ENCODE measurements at places on chromosomes 3 and 15.

GRCh38 chr3:194476784-194477183, 10.0 kb downstream of the ATP13A3 start:
- no peak for DNase-seq

DNA sequence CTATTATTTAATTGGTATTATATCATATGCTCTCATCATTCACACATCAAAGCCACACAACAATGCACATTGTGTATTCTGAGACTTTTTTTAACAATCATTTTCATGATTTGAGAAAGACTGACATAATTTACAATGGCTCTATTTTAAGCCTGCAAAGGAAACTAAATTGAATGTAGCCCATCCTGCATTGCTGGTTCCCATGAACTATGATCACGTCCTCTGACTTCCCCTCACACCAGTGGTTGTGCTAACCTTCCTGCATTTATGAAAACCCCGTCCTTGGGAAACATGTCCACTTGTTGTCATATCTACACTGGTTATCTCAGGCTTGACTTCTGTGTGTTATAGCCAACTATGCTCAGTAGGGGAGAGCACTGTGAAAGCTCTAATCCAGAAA, 546.2 kb downstream of the MECOM start:
- no peak for DNase-seq

DNA sequence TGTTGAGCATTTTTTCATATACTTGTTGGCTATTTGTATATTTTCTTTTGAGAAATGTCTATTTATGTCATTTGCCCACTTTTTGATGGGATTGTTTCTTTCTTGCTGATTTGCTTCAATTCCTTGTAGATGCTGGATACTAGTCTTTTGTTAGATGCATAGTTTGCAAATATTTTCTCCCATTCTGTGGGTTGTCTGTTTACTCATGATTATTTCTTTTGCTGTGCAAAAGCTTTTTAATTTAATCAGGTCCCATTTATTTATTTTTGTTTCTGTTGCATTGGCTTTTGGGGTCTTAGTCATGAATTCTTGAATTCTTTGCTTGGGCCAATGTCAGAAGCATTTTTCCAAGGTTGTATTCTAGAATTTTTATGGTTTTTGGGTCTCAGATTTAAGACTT, 251.7 kb downstream of the WNT5A start:
- DNase-seq = no peak

DNA sequence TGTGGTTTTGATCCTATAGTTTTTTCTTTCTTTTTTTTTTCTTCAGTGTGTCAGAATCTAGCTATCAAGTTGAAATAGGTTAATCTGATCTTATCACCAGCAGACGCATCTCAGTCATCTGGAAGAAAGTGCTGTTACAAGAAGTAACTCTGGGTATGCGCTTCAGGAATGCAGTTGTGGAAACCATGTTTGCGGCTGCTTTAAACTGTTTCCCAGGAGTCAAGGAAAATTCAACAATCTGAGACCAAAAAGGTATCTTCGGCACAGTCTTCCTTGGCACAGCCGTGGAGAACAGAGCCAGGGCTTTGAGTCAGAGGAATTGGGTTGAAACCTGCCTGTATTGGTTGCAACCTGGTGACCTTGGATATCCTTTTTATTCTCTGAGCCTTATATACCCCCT, 59.9 kb downstream of the CD47 start:
- DNase-seq = no peak

GRCh38 chr3:63644212-63644797, 8.2 kb upstream of the SNTN start:
- DNase-seq = no peak

GRCh38 chr15:99721104-99721778, 12.0 kb downstream of the LYSMD4 start:
- no peak for DNase-seq

- no peak for DNase-seq
Measured at GRCh38 chr3:23746441-23746840, 59.3 kb upstream of the UBE2E1 start.

DNA sequence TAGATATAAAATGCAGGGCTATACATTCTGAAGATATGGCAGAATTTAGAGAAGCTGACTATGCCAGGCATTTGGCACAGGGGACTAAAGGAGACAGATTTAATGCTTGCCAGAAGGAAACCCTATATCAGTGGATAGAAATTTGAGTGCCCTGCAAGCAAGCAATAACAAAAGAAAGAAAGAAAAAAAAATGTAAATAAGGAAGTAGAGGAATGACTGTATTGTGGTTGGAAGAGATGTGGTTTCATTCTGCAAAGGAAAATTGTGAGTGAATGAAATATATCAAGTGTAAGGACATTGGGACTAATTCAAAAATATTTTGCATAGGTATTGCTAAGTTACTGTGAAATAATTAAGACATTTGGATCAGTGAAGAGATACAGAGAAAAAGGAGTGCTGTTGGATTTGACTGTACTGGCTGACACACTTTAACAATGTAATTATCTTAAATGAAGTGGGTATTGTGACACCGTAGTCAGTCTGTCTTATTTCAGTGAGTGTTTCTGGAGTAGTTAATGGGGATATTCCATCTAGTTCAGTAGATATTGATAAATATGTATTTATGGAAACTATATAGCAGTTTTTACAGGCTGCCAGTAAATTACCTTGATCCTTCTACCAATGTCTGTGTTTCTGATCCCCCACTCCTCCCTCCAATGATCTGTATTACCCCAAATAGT, 418.2 kb downstream of the CNTN4 start:
- DNase-seq = no peak

DNA sequence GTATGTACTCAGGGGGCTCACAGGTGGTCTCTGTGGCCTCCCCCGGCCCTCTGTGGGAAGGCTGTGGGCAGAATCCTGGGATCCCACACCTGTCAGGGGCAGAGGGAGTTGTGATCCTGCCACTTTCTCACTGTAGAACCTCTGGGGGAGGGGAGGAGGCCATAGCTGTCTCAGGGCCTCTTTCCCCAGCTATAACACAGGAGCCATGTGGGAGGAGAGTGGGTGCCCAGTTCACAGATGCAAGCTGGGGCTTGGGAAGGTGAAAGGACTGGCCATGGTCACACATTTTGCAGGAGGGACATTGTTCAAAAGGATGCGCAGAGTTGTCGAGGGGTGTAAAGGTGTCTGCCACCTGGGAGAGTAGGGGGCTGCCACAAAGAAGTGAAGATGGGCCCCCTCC, 11.7 kb downstream of the MAPKAPK3 start:
- no peak for DNase-seq

DNA sequence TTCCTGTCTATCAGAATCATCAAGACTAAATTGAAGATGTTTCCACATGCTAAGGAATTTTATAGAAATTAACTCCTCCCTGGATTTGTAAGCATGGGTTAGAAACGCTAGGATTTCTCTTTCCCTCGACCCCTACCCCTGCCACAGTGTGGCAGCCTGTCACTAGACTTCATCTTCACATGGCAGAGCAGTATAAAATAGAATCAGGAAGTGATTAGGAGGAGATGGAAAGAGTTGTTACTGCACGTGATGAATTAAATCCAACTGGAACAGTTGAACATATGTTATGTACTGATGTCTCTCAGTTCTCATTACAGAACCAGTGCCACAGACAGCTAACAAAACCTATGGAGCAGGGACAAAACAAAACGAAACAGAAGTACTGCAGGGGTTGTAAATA, 130.0 kb upstream of the BNIP2 start:
- no peak for DNase-seq

DNA sequence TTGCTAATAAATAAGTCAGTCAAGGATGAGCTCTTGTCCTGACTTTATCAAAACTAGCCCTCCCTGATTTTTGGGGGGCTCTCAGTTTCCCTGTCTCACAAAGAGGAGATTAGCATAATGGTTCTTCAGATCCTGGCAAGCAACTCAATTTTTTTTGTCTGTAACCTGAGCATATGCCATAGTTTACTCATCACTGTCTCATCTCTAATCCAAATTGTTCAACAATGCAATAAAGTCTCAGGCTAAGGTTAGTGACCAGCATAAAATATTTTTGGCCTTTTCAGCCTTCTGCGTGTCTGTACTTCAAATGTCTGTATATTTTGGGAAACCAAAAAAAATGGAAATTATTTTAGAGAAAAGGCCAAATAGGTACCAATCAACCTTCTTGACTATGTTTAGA, 465.6 kb upstream of the TPRG1 start:
- no peak for DNase-seq

DNA sequence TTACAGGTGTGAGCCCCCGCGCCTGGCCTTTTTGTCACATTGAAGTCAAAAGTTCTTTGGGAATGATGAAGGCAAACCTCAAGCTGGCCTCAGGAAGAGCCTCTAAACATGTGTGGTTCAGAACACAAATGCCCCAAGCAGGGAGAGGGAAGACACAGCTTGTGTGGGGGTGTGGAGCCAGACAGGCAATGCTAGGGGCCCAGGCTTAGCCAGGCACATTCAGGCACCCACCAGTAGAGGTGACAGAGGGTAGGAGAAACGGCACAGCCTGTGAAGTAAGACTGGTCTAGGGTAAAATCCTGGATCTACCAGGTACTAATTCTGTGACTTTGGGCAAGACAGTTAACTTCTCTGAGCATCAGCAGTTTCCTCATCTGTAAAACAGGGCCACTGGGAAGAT, 3.5 kb downstream of the HDC start:
- DNase-seq = no peak

DNA sequence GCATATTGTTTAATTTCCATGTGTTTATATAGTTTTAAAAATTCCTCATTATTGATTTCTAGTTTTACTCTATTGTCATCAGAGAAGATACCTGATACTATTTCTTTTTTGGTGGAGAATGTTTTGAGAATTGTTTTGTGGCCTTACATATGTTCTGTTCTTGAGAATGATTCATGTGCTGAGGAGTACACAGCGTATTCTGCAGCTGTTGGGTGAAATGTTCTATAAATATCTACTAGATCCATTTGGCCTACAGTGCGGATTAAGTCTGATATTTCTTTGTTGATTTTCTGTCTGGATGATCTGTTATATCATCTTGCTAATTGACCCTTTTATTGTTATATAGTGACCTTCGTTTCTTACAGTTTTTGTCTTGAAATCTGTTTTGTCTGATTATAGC, 109.7 kb downstream of the UBE2E2 start:
- no peak for DNase-seq

- DNase-seq = no peak
Measured at GRCh38 chr3:56200251-56200650, 268.0 kb downstream of the ERC2 start.

GRCh38 chr3:157082305-157082982, 77.5 kb downstream of the CCNL1 start:
- no peak for DNase-seq

- no peak for DNase-seq
Measured at GRCh38 chr3:45644063-45644790, 45.0 kb upstream of the SACM1L start.

GRCh38 chr15:34914317-34914716, 55.2 kb downstream of the AQR start:
- no peak for DNase-seq

DNA sequence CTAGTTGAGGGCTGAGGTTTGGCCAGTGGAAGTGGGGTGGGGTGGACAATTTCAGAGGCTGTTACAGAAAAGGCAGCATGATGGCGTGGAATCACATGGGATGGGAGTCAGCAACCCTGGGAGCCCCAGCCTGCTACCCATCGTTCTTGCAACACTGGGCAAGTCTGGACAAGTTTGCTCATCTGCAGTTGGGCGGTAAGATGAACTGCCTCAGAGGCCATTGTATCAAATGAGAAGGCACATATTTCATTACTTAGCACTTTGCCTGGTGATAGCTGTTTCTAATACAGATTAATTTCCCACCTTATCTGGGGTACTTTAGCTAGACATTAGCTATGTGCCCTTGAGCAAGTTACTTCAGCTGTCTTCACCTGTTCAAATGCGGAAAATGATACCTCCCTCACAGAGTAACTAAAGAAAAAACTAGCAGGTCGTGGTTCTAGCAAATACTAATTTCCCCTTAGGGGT, 248.9 kb downstream of the THSD4 start:
- DNase-seq = peak; percentile 62

- no peak for DNase-seq
Measured at GRCh38 chr15:63763476-63764123, 70.1 kb downstream of the HERC1 start.

DNA sequence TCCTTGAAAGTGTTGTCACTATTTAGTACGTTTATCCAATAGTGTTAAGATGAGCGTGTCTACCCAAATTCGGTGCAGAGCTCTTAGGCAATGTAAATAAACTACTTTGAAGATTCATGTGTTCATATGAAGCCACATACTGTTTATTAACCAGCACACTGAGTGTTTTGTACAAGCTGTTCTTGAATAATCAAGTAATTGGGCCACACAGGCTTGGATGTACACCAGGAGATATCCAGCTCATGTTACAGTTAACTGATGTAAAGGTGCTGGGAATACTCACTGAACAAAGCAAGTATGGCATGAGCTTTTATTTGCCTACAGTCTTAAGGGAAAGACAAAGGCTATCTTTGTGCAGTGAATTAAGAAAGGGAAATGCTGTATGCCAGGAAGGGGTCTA, 632 bp upstream of the DHX36 start:
- DNase-seq = no peak

Data from HEK293T (cell line).